ENCODE measurements at places on chromosomes 11 and 22.

DNA sequence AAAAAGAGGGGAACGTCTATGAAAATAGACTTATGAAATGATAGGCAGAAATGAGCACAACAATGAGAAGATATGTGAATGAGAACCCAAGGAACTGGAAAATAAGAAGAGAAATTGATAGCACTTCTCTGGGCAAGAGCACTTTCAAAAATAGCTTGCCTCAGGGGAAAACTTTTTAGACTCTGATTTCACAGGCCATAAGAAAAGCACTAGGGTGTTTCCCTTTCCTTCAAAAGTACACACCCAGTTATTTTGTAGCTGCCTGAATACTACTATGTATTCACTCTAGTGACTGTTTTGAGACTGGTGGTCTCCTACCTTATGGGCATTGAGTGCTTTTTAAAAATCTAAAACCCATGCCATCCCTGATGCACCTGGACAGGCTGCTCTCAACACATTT is 172.3 kb upstream of the SOX6 start:
- DNase-seq, result no peak

DNA sequence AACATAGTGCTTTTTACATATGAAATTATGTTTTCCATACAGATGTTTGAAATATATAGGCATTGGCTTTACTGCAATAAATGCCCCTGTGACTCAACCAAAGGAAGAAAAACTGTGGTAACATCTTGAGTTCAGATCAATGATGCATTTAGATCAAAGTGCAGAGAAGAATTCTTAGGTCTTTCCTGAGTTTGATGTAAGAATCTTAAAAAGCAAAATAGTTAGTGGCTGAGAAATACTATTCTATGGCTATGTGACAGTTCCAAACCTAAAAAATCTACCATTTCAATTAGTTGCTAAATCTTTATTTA is 93.7 kb downstream of the SOX6 start:
- DNase-seq, result no peak

DNA sequence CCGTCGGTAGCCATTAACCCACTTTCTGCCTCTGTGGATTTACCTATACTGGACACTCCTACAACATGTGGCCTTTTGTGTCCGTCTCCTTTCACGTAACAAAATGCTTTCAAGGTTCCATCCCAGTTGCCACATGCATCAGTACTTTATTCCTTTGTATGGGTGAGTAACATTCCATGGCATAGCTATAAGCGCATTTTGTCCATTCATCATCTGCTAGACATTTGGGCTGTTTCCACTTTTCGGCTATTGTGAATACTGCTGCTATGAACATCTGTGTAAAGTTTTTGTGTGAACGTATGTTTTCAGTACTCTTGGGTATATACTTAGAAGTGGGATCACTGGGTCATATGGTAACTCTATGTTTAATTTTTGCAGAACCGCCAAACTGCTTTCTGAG is 257.2 kb downstream of the ST3GAL4 start:
- DNase-seq, result no peak

DNA sequence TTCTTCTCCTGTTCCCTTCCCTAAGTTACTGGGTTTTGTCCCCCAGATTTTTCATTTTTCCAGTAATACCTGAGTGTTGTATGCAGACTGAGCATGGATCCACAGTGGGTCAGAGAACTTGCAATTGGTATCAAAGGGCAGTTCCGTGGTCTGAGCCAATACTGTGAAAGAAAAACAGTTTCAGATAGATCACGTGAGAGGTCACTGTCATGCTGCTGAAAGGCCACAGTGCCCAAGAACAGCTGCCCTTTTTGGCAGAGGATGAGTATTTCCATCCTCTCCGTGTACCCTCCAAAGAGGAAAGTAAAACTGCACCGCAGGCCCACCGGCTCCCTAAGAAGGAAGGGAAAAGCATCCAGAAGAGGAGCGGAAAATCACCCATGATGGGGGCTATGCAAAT is 73.0 kb upstream of the TBCEL start:
- no peak for DNase-seq

DNA sequence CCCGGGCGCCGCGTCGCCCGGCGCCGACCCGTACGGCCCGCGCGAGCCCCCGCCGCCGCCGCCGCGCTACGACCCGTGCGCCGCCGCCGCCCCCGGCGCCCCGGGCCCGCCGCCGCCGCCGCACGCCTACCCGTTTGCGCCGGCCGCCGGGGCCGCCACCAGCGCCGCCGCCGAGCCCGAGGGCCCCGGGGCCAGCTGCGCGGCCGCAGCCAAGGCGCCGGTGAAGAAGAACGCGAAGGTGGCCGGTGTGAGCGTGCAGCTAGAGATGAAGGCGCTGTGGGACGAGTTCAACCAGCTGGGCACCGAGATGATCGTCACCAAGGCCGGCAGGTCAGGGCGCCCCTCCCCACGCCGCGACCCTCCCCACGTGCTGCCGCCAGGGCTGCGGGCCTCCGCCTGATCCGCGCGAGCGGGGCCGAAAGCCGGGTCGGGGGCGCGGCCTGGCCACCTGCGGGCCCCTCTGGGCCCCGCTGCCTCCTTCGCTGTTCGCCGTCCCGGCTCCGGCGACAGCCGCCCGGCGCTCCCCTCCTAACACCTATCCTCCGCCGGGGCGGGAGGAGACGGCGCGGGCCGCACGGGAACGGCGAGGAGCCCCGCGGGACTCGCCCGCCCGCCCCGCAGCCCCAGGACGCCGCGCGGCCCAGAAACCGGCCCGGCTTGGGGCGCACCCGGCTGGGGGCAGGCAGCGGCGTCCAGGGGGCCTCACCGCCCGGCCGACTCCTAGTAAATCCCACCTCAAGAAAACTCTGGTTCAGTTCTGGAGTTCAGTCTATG is 560 bp downstream of the TBX1 start:
- DNase-seq, result no peak

DNA sequence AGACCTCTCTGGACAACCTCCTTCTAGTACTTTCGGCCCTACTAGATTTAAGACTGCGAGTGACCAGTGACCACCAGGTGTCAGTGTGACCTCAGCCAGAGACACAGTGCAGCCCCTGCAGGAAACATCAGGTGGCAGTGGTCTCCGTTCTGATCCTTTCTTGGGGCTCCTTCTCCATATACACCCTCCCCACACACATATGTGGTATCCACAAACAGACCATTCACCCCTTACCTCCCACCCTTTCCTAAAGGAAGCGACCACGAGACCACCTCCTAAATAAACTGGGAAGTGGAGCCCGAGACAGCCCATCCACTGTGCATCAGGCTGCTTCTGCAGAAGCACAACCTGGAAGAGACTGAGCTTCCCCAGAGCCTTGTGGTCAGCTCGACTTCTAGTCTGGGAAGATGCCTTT is 38.5 kb upstream of the CYP2D6 start:
- DNase-seq, result peak; percentile 37

DNA sequence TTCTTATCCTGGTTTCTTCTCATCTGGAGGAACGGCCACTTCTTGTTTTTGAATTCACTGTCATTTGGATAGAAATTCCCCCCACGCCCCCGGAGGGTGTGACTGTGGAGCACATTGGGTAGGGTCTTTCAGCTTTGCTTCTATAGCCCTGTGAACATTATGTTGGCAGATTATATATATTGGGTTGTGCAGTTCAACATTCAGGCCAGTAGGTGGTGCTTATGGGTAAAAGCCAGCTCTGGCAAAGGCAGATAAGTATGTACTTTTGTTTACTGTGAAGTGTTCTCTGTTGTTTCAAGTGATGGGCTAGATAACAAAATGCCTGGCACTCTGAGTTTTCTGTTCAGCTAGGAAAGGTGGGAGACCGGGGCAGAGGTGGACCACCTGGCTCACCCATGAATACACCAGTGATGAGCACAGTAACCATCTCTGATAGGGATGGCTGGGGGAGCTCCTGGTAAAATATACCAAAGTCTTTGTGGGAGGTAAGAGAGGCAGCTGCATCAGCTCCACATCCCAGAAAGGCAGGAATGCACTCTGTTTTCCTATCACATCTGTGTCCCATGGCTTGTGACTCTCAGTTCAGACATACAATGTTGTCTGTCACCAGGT is 1348.2 kb upstream of the RAG2 start:
- peak; percentile 7 for DNase-seq

GRCh38 chr11:119338318-119338890 is 2.3 kb downstream of the C1QTNF5 start:
- no peak for DNase-seq
